ENCODE measurements at places on chromosomes 1 and 21. TPM values are rescaled to one million over a fixed set of nuclear protein-coding genes. Genes with fewer than 3 reads are reported as not detected.

GRCh38 chr1:156676114-156676819, 940 bp downstream of the NES start:
- DNase-seq = no peak

DNA sequence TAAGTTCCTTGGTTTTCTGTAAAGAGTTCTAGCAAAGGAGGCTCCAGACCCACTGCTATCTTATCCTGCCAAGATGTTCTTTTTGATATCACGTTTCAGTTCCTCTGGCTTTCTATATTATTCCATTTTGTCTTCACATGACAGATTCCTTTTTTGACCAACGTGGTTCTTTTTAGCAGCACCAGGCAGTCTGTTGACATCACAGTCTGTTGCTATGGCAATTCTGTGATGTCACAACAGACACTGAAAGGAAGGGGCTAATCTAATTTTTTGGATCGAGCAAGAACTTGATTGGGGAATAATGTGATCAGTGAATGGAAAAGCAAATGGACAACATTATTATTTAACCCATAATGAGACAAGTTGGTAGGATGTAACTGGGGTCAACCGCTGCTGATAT, 64.5 kb upstream of the GOLT1A start:
- DNase-seq = no peak

DNA sequence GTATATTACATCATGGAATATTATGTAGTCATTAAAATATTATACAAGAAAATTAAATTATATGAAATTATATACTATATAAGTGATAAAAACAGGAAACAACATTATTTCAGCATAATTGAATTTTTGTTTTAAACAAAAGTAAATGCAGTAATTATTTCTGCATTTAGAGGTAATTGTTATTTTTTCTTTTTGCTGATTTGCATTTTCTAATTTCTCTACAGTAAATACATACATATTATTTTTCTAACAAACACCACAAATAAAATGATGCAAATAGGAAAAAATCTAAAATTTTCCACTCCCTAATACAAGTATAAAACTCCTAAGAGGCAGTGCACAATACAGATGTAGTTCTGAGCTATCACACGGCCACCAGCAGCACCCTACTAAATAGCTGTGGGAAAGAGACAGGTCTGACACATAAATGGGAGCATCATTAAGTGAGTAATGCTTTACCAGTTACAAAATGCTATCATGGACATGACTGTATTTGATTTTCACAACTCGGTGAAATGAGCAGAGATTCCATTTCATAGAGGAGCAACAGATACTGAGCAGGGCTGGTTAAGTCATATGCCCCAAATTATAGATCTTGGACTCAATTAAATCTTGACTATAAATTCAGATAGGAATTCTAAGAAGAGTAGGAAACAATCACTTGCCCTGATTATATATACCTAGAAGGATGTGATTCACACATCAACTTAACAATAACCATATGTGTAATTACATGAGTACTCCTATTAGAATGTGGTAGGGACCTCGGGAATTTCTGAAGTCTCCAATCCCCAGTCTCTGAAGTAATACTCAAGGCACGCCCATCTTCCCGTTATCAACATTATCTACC, 49.0 kb downstream of the NRIP1 start:
- DNase-seq = no peak

DNA sequence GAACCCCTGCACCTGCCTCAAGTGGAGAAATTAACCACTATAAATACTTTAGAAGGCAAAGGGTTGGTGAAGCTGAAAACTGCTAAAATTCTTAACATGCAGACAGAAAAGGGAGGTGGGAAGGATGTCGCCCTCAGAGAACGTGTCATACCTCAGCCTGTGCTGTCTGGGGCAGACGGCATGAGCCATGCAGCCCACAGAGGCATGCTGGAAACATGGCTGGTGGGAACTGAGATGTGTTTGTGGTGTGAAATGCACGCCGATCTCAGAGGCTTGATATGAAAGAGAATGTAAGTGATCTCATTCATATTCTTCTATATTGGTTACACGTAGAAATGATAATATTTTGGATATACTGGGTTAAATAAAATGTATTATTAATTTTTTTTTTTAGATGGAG, 16.3 kb downstream of the AGPAT3 start:
- no peak for DNase-seq

- DNase-seq = no peak
Measured at GRCh38 chr21:20631633-20632032, 366.6 kb upstream of the NCAM2 start.

DNA sequence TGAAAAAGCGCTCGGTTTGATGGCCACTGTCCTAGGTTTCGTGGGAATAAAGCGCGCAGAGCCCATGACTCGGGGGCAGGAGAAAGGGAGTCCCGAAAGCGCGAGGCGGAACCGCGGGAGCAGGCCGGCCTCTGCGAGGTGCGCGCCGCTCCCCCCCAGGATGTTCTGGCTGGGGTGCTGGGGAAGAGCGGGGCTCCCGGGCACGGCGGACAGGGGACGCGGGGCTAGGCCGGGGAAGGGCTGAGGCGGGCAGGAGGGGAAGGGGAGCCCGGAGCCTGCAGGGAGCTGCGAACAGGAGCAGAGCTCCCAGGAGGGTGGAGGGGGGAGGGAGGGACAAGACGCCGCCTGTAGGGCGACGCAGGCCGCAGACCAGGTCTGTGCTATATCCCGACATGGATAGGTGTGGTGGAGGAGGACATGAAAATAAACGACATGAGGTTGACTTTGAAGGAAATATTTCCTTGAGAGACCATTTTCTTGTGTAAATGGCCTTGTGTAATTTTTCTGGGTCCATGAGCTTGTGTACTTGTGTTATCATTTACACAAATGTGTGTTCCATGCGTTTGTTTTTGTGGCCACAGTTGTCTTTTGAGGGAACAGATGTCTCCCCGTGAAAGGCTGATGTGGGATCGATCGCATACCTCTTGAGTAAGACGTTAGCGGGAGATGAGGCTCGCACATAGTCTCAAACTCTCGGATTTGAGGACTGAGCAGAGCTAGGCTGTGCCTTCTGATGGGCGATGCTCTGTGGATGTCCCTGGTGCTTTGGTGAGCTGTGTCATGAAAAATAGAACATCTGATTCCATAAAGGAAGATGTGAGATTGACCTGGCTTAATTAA, 1.3 kb downstream of the PCNT start:
- peak; percentile 48 for DNase-seq

The TACSTD2 gene
- total RNA-seq = 55.0 TPM

DNA sequence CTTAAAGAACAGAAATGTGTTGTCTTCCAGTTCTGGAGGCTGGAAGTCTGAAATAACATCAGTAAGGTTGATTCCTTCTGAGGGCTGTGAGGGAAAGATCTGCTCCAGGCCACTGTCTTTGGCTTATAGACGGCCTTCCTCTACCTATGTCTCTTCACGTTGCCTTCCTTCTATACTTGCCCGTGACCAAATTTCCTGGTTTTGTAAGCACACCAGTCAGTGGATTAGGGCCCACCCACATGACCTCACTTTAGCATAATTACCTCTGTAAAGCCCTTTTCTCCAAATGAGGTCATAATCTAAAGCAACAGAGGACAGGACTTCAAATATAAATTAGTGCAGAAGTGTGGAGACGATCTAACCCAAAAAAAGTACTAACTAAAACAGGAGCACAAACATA, 231.6 kb downstream of the NRIP1 start:
- DNase-seq = no peak

Measured in pancreas (tissue), 10 donors.